Activated naive CD4-positive, alpha-beta T cell treated with anti-CD3 and anti-CD28 coated beads for 36 hours (primary cell): ENCODE measurements at places on chromosomes 1 and 21.

- DNase-seq, result no peak
Measured at GRCh38 chr21:45200581-45201296, 87.0 kb downstream of the POFUT2 start.

DNA sequence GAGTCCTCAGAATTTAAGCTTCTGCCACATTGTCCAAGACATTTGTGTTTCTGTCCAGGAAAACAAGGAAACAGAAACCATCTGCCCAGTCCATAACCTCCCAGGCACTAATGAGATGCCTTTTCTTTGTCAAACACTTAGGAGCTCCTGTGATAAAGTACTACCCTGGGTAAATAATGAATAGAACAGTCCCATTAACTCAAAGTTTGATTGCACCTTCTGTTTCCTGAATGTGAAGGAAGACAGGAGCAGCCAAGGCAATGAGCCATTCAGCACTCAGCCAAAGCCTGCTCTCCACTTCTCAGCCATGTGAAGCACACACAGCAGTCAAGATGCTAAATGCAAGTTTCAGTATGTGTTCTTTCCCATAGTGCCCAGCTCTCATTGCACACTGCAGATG, 199.8 kb downstream of the SEC16B start:
- no peak for DNase-seq

GRCh38 chr1:6491480-6491962, at the start of gene PLEKHG5:
Gene PLEKHG5 (minus strand): TSS chr1:6491667. CDS start chr1:6477571, 14,096 bp downstream.
- DNase-seq, result peak; percentile 52

DNA sequence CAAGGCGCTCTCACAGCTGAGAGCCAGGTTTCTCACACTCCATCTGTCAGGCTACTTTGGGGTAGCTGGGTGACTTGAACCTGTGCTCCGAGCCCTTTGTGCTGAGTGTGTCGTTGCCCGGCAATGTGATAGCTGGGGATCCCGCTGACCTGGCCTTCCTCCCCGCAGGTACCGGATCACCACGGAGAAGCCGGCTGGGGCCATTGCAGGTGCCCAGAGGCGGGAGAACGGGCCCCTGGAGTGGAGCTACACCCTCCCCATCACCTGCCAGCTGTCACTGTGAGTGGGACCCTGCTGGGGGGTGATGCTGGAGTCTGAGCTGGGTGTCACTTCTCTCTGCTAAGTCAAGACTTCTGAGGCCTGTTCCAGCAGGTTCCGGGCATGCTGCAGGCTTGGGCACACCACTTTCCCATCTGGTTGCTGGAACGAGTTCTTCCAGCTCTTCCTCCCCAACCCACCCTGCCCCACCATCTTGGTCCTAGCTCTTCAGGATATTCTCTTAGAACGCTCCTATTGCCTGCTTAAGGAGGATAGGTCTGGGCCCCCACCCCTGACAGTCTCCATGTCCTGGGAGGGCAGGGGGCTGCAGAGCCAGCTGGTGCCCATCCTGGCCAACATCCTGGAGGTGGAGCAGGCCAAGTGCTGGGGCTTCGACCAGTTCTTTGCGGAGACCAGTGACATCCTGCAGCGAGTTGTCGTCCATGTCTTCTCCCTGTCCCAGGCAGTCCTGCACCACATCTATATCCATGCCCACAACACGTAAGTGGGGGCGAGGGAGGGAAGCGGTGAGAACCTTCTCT, 7.5 kb downstream of the IKBKE start:
- no peak for DNase-seq

GRCh38 chr1:30891227-30891552, 17.4 kb downstream of the SDC3 start:
- DNase-seq, result no peak

DNA sequence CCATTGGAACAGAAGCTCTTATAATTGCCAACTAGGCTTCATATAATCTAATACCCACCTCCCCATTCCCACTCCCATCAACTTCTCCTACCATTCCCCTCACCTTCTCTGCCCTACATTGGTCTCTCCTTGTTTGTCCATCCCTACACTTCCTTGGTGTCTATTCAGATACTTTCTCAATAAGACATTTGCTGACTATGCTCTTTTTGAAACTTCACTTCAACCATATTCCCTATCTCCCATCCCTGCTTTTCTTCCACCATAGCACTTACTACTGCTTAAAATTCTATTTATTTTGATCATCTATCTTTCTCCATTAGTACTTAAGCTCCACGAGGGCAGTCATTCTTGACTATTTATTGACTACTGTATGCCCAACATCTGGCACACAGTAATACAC, 40.4 kb downstream of the CD160 start:
- DNase-seq, result no peak

DNA sequence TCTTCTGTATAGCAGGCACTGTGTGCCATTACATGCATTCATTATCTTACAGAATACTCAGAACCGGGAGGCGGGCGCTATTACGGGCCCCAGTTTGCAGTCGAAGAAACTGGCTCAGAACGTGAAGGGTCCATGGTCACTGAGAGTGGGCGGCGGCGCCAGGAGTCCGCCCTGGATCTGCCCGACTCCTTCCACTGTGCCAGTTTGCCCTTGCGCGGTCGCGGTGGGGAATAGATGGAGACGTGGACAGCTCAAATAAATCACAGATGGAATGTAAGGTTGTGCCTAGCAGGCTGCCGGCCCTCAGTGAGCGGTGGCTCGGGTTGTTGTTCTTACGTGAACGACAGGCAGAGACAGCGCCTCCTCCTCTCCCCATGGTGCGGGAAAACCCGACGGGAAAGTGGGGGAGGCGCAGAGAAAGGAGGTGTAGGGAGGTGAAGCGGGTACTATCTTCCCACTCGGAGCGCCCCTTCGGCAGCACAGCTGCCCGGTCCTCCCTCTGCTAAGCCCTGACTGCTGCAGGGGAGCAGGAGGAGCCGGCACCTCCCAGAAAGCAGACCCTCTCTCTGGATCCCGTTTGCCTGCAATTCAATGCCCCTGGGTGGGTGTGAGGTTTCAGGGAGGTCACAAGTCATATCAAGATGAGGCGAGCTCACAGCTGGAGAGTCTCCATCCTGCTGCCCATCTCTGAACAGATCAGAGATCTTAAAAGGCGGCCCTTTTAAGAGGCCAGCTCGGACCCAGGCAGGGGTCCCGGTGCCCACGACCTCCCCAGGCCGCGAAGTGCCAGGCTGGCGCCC, 1.1 kb downstream of the COL9A2 start:
- peak; percentile 56 for DNase-seq

GRCh38 chr21:43297989-43298388, 128.9 kb downstream of the SIK1 start:
- DNase-seq, result no peak
